ENCODE measurements at places on chromosomes 4 and X.

- peaks cover 18% of the 10 kb centered on the region for H3K4me1 ChIP-seq
- peaks cover 2% of the 10 kb centered on the region for H3K36me3 ChIP-seq
- H3K27me3 ChIP-seq: no peaks in the 10 kb centered on the region
- DNase-seq: no peak
- H3K4me3 ChIP-seq: no peak overlapping the region
These were observed 3.6 kb downstream of the CASP6 start for GRCh38 chr4:109699553-109700225.

GRCh38 chr4:14384824-14385223, 617.5 kb upstream of the CPEB2 start:
- H3K27me3 ChIP-seq: no peaks in the 10 kb centered on the region
- H3K27ac ChIP-seq: no peak overlapping the region
- DNase-seq: no peak
- no peaks in the 10 kb centered on the region for H3K36me3 ChIP-seq
- H3K4me3 ChIP-seq: no peak overlapping the region

DNA sequence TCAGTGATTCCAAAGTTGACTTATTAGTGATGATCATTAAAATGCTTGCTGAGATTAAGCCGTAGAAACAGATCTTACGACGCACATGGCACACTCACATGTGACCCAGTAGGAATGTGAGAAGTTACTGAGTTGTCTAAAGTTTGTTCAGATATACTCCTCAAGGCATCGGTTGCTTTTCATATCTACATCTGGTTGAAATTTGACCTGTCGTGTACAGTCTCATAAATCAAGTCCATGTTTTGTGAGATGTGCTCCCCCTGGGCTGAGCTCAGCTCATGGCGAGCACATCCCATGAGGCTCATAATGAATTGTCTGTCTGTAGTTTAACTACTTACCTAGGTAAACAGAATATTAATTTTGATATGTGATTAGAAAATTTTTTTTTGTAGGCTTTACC, 67.0 kb downstream of the TNIP2 start:
- no peak for DNase-seq
- peaks cover 48% of the 10 kb centered on the region for H3K36me3 ChIP-seq
- H3K4me1 ChIP-seq: peaks cover 47% of the 10 kb centered on the region
- H3K27me3 ChIP-seq: no peaks in the 10 kb centered on the region

DNA sequence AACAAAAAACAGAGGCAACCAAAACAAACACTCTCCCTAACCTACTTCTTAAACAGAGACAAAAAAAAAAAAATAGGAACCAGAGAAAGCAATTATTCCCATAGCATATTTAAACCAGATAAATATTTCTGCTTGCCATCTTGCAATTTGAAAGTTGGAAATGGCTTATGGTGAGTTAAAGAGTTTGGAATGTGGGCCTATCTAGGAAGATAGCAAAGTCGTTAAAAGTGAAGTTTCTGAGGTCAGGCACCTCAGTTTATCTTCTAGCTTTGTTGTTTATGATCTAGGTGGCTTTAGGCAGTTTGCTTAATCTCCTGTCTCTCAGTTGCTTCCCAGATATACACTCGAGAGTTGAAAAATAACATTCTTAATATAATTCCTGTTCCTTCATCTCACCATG, 284.2 kb downstream of the KCNIP4 start:
- no peak overlapping the region for H3K27ac ChIP-seq
- H3K36me3 ChIP-seq: no peaks in the 10 kb centered on the region
- no peak overlapping the region for H3K4me3 ChIP-seq
- no peaks in the 10 kb centered on the region for H3K27me3 ChIP-seq

GRCh38 chr4:54813674-54814073, 155.9 kb downstream of the KIT start:
- DNase-seq: no peak
- no peaks in the 10 kb centered on the region for H3K27me3 ChIP-seq
- no peak overlapping the region for H3K4me3 ChIP-seq

- H3K27ac ChIP-seq: no peak overlapping the region
- no peaks in the 10 kb centered on the region for H3K27me3 ChIP-seq
- H3K36me3 ChIP-seq: no peaks in the 10 kb centered on the region
- no peaks in the 10 kb centered on the region for H3K4me1 ChIP-seq
- no peak overlapping the region for H3K4me3 ChIP-seq
- no peak for DNase-seq
These were observed 73.7 kb downstream of the USP46 start for GRCh38 chr4:52585379-52585778.

DNA sequence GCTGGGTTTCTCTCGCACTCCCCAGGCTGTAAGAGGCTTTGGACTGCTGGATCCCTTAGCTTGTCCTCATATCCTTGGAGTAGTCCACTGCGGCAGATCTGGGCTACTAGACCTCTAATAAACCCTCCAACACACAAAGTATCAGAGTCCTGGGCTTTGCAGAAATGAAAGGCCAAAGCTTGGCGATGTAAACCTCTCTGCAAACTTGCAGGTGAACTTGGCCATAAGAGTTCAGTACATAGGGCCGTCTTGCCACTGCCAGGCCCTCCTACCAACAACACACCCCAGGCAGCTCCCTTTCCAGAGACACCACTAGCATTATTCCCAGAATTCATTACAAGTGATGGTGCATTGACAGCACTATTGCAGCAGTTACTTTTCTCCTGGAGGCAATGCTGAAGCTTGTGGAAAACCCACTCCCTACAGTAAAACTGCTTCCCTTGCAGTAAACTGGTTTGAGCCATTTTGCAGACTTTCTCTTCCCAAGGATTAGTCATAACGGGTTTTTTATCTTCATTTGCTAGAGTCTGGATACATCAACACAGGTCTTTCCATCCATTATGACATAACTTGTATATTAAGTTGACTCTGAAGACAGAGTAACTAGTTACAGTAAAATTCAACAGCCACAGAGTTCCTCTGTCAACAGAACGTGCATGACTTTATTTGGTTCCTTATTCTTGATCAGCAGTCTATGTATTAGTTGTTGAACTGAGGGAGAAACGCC, 2.4 kb downstream of the ANKRD50 start:
- peaks cover 5% of the 10 kb centered on the region for H3K4me1 ChIP-seq
- no peak for DNase-seq
- H3K27me3 ChIP-seq: peaks cover 13% of the 10 kb centered on the region
- H3K4me3 ChIP-seq: no peak overlapping the region
- H3K36me3 ChIP-seq: no peaks in the 10 kb centered on the region

- H3K4me1 ChIP-seq: no peaks in the 10 kb centered on the region
- H3K4me3 ChIP-seq: no peak overlapping the region
- DNase-seq: no peak
- H3K27ac ChIP-seq: no peak overlapping the region
- H3K36me3 ChIP-seq: no peaks in the 10 kb centered on the region
These were observed 62.3 kb downstream of the RTL9 start for GRCh38 chrX:110420771-110421499.

GRCh38 chr4:101127176-101127790, 220.0 kb downstream of the PPP3CA start:
- peak overlapping the region; percentile 17 for H3K4me3 ChIP-seq
- DNase-seq: no peak
- H3K36me3 ChIP-seq: peaks cover 22% of the 10 kb centered on the region
- H3K27me3 ChIP-seq: no peaks in the 10 kb centered on the region
- H3K27ac ChIP-seq: peak overlapping the region; percentile 12
- peaks cover 54% of the 10 kb centered on the region for H3K4me1 ChIP-seq

- no peaks in the 10 kb centered on the region for H3K4me1 ChIP-seq
- peaks cover 6% of the 10 kb centered on the region for H3K27me3 ChIP-seq
- H3K27ac ChIP-seq: no peak overlapping the region
- no peaks in the 10 kb centered on the region for H3K36me3 ChIP-seq
- H3K4me3 ChIP-seq: no peak overlapping the region
These were observed 36.4 kb downstream of the ARSJ start for GRCh38 chr4:113943085-113943484.

DNA sequence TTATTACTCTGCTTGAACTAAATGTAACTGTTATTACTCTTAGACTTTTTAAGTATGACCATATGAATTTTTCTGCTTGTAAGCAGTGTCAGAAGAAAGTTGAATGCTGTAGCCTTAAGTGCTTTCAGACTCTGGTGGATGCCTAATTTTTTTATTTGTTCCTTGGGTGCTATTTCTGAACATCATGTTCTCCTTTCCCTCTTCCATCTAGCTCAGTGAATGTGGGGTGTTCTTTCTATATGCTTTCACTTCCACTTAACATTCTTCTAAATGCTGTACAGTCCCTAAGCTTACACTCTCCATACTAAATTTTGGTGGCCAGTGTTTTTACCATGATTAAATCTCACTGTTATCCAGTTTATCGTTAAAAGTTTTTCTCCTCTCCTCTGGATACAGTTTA, 3.6 kb downstream of the DCK start:
- peaks cover 56% of the 10 kb centered on the region for H3K4me1 ChIP-seq
- no peaks in the 10 kb centered on the region for H3K27me3 ChIP-seq
- no peak for DNase-seq
- H3K36me3 ChIP-seq: peaks cover 36% of the 10 kb centered on the region

GRCh38 chrX:85454295-85454694, 74.8 kb upstream of the POF1B start:
- no peaks in the 10 kb centered on the region for H3K4me1 ChIP-seq
- H3K27ac ChIP-seq: no peak overlapping the region
- no peak for DNase-seq
- H3K36me3 ChIP-seq: no peaks in the 10 kb centered on the region

DNA sequence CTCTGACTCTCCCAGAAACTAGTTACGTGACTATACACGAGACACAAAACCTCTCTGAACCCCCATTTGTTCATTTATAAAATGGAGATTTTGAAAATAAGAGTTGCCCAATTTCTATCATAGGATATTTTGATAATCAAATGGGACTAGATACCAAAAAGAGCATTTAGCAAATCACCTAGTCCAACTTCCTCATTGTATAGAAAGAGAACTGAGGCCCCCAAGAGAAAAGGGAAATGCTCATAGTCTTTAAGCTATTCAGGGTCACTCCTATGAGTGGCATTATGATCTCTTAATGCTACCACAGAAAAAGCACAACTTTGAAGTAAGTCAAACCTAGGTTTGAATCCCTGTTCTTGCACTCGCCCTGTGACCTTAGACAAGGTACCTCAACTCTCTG, 62.7 kb downstream of the BMP15 start:
- no peak for DNase-seq
- H3K36me3 ChIP-seq: no peaks in the 10 kb centered on the region
- no peaks in the 10 kb centered on the region for H3K27me3 ChIP-seq
- no peaks in the 10 kb centered on the region for H3K4me1 ChIP-seq
- H3K27ac ChIP-seq: no peak overlapping the region

DNA sequence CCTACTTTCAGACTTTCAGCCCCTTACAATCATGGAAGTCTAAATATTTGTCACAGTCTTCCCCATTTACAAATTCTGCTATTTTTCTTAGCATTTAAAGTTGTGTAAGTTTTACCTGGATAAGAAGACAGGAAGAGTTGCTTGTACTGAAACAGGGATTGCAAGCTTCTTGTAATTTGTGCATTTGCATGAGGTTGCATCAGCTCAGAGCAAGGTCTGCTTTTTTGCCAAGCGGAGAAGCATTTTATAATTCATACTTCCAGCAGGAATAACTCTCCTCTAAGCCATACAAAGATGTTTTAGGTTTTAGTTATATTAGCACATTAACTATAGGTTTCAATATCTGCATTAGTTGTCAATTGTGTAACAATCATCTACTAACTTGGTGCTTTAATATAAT, 922.0 kb upstream of the PABPC4L start:
- no peaks in the 10 kb centered on the region for H3K27me3 ChIP-seq
- H3K27ac ChIP-seq: no peak overlapping the region
- no peak overlapping the region for H3K4me3 ChIP-seq
- DNase-seq: no peak
- H3K4me1 ChIP-seq: no peaks in the 10 kb centered on the region
- H3K36me3 ChIP-seq: no peaks in the 10 kb centered on the region

DNA sequence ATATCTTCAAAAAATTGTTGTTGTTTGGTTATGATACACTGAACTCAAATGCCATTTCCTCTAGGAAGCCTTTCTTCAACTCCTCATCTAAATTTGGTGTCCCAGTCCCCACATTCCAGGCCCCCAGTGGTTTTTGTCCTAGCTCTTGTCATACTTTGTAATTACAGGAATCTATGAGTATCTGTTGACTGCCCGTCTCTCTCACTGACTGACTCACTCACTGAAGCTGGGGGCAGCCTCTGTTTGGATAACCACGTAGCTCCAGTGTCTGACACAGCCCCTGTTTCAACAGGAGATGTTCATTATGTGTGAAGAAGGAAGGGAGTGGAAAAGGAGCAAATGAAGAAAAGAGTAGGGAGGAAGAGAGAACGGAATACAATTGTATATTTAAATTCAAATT, 284.1 kb upstream of the TENM3 start:
- DNase-seq: no peak
- H3K36me3 ChIP-seq: no peaks in the 10 kb centered on the region
- no peaks in the 10 kb centered on the region for H3K4me1 ChIP-seq
- H3K27ac ChIP-seq: no peak overlapping the region
- H3K27me3 ChIP-seq: no peaks in the 10 kb centered on the region

Data from memory B cell (primary cell).